Midbrain (tissue), 1 donor: ENCODE measurements at places on chromosomes 4 and X.

DNA sequence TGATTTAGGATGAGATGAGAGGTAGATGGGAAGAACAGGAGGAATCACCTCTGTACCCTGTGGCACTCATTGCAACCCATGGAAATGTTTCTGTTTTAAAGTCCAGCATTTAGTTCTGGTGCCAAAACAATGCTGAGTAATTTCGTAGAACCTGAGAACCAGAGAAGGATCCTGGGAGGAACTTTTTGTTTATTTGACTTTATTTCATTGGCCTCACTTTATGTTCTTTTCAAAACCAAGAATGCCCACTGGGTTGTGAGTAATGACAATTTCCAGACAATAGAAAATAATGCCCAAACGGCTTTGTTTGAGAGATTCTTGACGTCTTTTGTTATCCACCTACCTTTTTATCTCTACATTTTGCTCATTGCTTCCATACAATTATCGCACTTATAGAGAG is 111.3 kb downstream of the SHROOM3 start:
- no peak for DNase-seq

GRCh38 chr4:4847011-4847410 is 12.5 kb upstream of the MSX1 start:
- DNase-seq, result no peak

- DNase-seq, result peak; percentile 55
These were observed 43.7 kb downstream of the NSG1 start for GRCh38 chr4:4430492-4431195.

GRCh38 chr4:81432825-81433224 is 38.9 kb downstream of the RASGEF1B start:
- no peak for DNase-seq

GRCh38 chrX:14051416-14051815 is 21.7 kb upstream of the GEMIN8 start:
- no peak for DNase-seq

DNA sequence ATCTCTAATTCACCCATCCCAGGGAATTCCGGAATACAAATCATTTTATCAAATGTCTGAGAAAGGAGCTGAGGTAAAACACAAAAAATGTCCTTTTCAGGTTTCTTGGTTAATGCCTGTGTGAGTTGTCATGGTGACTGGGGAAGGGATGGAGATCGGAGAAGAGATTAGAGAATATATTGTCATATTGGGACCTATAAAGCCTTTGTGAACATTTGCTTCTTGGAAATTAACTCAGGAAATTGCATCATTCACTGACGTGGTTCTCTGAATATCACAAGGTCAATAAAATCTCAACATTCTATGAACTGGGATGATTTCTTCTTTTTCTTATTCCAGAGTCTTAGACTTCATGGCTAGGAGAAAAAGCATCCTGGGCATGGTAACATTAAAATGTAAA is 174.8 kb upstream of the GLRA2 start:
- DNase-seq, result no peak

- no peak for DNase-seq
These were observed 2.2 kb downstream of the ATP8A1 start for GRCh38 chr4:42654631-42655268.

DNA sequence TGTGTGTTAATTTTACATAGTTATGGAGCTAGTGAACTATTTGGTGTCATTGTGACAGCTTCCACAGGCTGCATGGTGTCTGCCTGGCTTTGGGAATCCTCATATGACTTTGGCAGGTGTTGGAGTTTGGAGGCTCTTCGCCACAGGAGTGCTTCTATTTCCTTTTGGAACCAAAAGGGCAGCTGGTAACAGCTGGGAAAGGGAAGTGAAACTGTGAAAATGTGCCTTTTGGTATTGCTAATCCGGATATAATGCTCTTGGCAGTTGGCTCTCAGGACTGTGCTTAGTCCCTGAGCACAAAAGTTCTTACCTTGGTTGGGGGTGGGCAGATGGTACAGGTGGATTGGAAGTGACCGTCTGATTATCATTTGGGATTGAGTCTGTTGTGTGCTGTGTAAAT is 18.1 kb downstream of the OFD1 start:
- no peak for DNase-seq

DNA sequence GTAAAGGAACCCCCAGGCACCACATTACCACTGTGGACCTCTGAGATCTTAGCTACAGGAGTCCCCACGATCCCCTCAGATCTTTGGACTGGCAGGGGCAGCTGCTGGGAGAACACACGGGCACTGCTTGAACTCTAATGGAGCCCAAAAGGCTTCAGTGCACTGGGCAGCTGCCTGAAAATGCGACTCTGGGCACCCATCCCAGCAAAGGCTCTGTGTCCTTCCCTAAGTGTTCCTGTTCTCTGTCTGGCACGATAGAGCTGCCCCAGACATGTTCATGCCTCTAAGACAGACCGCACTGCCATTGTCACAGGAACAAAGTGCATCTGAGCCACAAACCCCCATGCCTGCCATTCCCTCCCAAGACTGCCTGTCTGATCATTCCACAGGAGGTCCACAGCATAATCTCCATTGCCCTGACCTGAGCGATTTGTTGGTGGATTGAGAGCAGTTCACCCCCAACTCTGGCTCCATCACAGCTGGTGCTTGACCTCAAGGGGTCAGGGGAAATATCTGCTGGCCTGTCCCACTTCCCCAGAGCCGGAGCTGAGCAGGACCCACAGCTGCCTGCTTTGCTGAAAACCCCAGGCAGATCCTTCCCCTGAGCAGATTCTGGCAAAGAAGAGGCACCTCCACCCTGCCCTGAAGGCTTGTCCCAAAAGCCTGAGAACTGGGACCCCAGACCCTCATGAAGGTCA is 436.0 kb upstream of the INTU start:
- no peak for DNase-seq

- no peak for DNase-seq
These were observed 329.9 kb downstream of the ARHGAP10 start for GRCh38 chr4:148061795-148062194.
